Pancreas (tissue), 10 donors: ENCODE measurements at places on chromosomes 6 and 20. TPM values are rescaled to one million over a fixed set of nuclear protein-coding genes. Genes with fewer than 3 reads are reported as not detected.

The CST3 gene
- polyA plus RNA-seq: 319 TPM

The TREM1 gene
- 0.08 TPM for polyA plus RNA-seq

The SPEF1 gene
- 1.7 TPM for polyA plus RNA-seq

DNA sequence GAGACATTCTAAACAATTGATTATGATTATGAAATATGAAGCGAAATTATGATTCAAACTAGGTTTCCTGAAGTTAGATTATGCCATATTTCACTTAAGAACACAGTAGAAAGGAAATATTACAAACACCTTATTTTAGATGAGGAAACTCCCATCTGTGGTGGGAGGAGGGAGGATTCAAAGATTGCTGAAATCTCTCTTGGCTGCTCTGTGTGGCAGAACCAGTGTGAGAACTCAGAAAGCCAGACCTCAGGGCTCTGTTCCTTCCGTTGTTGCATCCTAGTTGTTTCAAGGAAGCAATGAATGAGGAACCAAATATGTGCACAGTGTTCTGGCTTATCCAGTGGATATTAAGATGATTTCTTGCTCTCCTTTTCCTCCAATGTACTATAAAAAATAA lies 2.1 kb downstream of the TAAR5 start:
- H3K27ac ChIP-seq: no peak overlapping the region
- H3K36me3 ChIP-seq: no peaks in the 10 kb centered on the region
- no peak overlapping the region for H3K4me3 ChIP-seq
- H3K27me3 ChIP-seq: no peaks in the 10 kb centered on the region

DNA sequence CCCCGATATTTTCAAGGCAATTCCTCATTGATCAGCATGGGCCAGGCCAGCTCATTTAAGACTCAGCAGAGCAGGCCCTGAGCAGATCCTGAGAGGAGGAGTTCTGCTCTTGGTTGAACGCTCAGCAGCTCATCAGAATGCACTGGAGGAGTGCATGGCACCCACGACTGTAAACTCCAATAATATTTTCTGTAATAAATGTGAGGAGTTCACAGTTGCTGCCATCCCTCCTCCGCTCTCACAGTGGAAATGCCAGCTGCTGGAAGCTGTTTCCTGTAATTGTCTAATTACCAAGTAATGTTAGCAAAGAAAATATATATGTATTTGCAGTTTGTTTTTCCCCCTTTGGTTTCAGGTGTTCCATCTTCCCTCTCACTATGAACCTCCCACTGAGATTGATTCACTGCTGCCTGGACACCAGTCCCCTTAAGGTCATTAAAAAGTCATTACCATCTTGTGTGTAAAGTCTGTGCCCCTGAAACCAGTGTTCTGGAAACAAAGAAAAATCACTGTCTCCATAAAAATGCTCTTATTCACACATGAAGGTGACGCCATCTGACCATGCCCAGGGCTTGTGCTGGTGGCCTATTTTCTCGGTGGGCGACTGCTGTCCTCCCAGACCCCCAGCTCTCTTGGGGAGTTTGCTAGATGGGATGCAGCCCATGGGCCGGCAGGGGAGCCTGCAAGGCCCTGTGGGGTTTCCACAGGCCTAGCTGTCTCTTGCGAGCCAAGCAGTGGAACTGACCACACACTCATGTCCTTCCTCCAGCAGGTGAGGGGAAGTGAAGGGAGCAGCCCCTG lies 374.2 kb downstream of the ZFAND3 start:
- H3K36me3 ChIP-seq: no peaks in the 10 kb centered on the region
- DNase-seq: no peak
- H3K4me3 ChIP-seq: no peak overlapping the region
- H3K4me1 ChIP-seq: no peaks in the 10 kb centered on the region
- no peak overlapping the region for H3K27ac ChIP-seq

DNA sequence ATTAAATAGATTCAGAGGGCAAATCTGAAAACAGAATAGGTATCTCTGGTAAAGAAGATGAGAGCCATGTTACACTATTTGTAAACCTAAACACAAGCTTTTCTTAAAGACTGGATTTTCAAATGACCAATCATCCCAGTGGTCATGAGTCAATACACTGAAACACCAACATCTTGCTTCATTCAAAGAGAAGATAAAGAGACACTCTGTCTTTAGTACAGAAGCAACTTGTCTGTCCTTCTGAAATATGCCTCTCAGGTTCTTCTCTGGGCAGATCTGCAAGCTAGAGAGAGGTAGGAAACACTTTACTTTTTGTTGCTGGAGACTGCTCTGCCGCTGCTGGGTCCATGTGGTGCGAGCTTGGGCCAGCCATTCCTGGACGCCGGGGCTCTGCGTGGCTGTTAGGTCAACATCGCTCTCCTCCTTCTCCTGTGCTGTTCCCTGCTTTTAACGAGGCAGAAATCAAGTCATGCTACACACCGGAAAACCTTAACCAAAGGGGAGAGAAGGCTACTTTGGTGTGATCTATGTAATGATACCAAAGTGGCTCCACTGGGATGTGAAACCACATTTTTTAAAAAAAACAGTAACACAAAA lies 368.2 kb downstream of the SYNE1 start:
- H3K4me1 ChIP-seq: peaks cover 7% of the 10 kb centered on the region
- H3K4me3 ChIP-seq: no peak overlapping the region
- H3K27me3 ChIP-seq: no peaks in the 10 kb centered on the region
- DNase-seq: no peak

- peak within 1 kb of the TSS; percentile 73 for H3K27ac ChIP-seq
- peak within 1 kb of the TSS; percentile 70 for H3K4me3 ChIP-seq
- peak; percentile 98 for DNase-seq
- peaks cover 7% of the 10 kb centered on the region for H3K4me1 ChIP-seq
- no peaks in the 10 kb centered on the region for H3K27me3 ChIP-seq
These were observed at the start of gene TMEM14C for GRCh38 chr6:10722820-10723566. Gene TMEM14C (plus strand): TSS chr6:10723070. CDS start chr6:10724614, 1,544 bp downstream.

DNA sequence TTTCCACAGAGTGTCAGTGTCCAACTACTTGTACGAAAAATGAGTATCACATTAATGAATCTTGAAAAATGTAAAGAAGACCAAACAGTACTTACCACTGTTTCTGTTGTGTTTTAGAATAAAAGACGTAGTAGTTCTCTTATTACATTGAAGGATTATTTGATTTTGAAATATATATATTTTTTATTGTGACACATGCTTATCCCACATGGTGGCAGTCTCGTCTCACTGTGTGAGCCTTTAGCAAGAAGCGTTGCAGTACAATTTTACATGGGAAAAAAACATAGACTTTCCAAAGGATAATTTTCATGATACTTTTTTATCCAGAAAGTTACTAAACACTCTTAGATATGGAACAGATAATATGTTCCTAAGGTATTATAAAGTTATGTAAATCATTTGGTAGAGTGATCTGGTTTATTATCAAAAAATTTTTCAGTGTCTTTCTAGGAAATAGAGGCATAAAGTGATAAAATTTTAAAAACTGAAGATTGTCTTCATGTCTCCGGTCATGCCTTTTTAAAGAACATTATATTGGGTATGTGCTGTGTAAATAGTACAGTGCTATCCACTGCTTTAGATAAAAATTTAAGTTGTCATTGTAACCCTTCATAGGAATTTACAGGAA lies 117.5 kb upstream of the SAMD5 start:
- DNase-seq: no peak
- H3K36me3 ChIP-seq: no peaks in the 10 kb centered on the region
- no peaks in the 10 kb centered on the region for H3K4me1 ChIP-seq
- no peak overlapping the region for H3K4me3 ChIP-seq
- H3K27me3 ChIP-seq: no peaks in the 10 kb centered on the region
- H3K27ac ChIP-seq: no peak overlapping the region
